ENCODE measurements at places on chromosomes 13 and 19.

DNA sequence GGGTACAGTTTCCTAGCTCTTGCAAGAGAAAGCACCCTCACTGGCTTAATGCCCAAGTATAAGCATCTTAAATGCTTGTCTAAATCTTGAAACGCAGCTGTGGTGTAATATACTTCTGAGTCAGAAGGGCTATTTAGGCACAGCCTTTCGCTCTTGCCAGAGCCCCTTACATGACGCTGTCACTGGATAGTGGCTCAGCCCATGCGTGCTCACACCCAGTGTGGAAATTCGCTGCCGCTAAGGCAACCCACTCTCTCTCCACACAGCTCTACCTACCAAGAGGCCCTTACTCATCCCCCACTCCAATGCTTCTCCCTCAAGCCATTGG is 24.0 kb downstream of the UQCRFS1 start:
- no peak for DNase-seq

GRCh38 chr13:75294110-75294509 is 187.9 kb downstream of the TBC1D4 start:
- no peak for DNase-seq

- no peak for DNase-seq
Measured at GRCh38 chr13:22940090-22940710, 240.6 kb upstream of the SGCG start.

- no peak for DNase-seq
Measured at GRCh38 chr13:40626561-40626960, 39.9 kb downstream of the FOXO1 start.

DNA sequence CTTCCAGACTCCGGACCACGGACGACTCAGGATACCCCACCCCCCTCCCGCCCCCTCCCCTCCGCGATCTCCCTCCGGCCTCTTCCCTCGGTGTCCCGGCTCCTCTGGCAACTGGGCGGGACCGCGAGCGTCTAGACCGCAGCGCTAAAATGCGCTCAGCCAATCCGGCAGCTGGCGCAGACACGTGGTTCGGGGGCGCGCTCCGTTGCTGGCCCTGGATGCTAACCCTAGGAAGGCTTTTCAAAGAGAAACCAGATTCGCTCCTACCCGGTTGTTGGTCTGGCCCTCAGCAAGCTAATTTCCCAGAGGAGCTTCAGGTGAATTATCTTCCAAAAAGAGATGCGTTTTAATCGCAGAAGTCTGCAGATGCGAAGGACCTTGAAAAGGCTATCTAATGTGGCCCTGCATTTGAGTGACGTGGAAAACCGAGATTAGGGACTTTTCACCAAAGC is at the start of gene DZIP1:
TSS of gene DZIP1 (minus strand) at position 106 of the 452 bp plus-strand sequence. CDS start 2,677 bp downstream, outside the sequence.
- no peak for DNase-seq

DNA sequence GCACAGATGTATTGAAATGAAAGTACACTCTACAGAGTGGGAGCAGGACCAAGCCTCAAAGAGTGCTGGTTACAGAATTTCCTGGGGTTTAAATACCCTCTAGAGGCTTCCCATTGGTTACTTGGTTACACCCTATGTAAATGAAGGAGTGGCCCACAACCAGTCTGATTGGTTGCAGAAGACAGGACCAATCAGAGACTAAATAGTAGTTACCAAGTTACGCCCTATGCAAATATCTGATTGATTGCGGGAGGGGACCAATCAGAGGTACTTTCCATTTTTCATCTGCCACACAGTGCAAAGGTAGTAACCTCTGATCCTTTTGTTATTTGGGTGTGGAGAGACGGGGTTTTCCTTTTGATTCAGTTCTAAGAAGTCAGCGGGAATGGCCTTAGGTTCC is 5.5 kb upstream of the ZFP82 start:
- DNase-seq = no peak

DNA sequence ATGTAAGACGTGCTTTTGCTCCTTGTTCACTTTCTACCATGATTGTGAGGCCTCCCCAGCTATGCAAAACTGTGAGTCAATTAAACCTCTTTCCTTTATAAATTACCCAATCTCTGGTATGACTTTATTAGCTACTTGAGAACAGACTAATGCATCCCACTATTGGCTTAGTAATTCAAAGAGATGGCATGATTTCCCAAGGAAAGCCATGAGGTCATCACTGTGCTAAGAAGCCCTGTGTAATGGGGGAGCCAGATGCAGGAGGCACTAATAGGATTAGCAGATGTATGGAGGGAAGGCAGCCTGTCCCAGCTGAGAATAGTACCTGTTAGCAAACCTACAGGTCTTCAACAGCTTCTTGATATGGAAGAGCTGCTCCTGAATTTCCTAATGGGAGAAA is 38.1 kb downstream of the RUBCNL start:
- DNase-seq = no peak

GRCh38 chr13:64850017-64850416 is 2380.1 kb downstream of the PCDH9 start:
- no peak for DNase-seq

All from kidney epithelial cell (primary cell).